ENCODE measurements at places on chromosomes 1 and 21.

DNA sequence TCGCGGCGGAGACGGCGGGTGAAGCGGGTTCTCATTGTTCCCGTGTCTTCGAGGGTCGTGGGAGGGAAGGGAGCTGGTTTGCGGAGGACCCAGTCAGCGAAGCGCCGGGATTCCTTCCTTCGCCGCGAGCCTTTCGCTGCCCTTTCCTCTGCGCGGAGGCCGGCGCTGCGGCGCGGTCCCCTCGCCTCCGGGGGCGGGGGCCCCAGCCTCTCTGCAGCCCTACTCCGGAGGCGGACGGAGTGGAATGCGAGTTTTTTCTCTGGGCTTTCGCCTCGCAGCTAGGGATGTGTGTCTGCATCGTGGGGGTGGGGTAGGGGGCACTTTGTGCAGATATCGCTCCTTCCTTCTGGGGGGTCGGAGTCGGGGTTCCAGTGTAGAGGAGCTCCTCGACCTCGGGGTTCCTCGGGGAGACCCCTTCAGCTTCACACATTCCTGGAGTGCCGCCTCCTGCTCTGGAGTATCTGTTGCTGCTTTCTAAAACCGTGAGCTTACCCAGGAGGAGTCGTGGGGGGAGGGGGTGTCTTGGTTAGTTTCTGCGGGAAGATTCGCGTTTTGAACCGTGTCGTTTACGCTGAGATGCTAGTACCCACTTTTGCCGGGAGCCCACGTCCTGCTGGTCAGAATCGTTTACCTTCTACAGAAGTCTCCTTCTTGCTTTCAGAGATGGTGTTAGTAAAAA is 595 bp downstream of the RNF2 start:
- no peak for DNase-seq

DNA sequence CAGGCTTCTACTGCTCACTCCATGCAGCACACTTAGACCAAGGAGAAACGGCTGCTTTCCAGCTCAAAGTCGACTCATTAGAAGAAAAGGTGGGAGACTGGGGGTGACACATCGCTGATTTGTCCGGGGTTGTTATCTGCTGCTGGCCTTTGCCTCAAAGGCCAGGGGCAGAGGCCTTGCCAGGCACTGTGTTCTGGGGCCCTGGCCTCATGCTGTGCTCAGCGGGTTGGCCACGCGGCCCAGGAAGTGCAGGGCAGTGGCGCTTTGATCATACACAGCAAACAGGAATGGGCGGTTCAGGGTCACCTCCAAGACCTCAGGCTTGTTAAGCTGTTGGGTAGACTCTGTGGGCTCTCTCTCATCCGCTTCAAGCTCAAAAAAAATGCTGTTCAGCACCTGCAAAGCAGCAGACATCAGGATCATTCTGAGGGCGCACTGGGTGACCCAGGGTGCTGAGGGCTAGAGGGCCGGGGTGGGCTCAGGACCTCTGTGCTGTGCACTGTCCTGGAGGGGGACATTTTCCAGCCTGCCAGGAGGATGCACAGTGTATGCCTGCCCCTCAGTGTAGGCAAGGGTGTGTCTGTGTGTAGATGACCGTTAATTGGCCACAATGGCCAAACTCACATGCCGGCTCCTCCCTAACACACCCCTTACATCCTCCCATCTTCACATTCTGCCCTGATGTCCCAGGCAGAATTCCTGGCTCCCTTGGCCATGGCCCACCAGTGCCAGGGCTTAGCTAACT is 10.8 kb downstream of the AGT start:
- DNase-seq: no peak

DNA sequence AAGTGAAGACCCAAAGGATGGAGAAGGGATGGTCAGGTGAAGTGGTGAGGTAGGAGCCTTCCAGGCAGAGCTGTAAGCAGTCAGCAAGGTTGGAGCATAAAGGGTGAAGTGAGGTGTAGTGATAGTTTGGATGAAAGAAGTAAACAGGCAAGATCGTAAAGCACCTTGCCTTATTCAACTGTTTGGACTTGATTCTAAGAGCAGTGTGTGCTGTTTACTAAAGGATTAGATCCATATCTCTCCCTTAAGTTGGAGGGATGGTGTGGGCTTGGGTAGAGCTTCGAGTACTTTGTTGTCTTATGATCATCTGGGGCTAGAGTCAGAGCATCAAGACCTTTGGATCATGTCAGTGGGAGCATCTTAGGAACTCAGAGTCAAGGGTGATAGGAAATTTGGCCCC is 39.8 kb upstream of the CD34 start:
- DNase-seq: no peak

DNA sequence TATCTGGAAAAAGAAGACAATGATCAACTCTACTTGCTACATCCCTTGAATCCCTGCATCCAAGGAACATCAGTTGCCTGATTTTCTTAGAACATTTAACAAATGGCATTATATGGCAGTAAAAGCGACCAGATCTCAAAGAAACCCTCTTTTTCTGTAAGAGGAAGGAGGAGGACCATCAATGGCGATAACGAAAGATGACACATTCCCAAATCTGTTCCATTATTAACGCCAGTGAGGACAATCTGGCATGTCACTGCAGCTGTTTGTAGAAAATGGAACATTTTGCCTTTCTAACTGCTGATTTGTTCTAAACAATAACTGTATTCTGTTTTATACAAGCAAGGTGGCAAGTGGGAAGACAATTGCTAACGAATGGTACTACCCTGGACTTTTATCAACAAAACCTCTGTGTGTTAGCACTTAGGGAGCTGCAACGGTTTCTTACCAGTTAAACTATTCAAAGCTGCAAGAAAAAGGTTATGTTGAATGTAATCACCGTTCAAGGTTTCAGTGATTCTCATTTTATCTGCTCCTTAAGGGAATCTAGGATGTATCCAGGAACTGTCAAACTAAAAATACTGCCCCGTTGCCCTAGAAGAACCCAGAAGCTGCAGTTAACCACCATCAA is 251.9 kb downstream of the SDCCAG8 start:
- no peak for DNase-seq

DNA sequence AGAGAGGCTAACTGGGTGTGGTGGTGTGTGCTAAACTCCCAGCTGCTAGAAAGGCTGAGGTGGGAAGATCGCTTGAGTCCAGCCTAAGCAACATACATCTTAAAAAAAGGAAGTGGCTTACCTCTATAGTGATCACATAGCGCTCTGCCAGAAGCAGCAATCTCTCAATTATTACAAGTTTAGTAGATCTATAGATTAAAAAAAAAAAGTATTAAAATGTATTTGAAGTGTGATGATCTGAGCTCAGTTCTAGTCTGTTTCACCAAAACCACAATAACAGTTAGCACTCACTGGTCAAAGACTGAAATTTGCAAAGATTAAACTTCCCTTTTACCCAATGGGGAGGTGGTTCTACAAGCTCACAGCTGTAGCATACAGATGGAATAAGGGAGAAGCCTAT is 76.3 kb downstream of the USP24 start:
- no peak for DNase-seq
